ENCODE measurements at places on chromosomes 11 and 22.

DNA sequence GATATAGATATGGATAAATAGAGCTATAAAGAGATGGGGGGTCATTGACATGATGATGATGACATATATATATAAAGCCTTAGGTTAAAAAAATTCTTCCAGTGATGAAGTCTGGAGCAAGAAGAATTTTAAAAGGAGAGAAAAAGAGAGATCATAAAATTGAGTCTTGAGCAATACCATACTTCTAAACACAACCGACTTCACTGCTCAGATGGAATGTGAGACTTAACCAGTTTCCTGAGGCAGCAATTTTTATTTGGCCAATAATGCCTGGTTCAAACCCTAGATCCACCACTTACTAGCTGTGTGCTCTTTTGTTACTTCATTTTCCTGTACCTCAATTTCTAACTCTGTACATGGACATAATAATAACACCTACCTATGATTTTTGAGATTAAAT is 229.5 kb downstream of the TTC28 start:
- no peak for DNase-seq

DNA sequence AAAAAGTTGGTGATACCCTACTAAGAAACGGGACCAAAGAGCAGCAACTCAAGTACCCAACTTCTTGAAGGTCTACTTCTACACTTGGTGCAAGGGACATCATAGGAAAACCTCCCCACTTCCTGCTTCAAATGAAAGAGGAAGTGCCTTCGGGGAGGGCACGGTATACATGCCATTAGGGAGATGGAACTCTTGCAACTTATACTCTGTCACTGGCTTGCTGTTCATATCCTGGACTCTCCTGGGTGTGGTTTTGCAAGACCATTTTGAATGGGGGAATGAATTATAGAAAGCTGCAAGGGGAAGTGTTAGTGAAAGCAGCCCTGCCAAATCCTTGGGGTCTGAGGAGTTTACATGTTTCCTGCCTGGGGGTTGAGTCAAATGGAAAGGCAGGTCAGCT is 41.9 kb downstream of the CSNK2A3 start:
- no peak for DNase-seq

- DNase-seq = no peak
Measured at GRCh38 chr11:102522312-102523188, 8.0 kb downstream of the MMP7 start.

- no peak for DNase-seq
Measured at GRCh38 chr11:35147235-35147634, 8.3 kb downstream of the CD44 start.

GRCh38 chr11:120756931-120757330 is 245.4 kb downstream of the GRIK4 start:
- DNase-seq = no peak

DNA sequence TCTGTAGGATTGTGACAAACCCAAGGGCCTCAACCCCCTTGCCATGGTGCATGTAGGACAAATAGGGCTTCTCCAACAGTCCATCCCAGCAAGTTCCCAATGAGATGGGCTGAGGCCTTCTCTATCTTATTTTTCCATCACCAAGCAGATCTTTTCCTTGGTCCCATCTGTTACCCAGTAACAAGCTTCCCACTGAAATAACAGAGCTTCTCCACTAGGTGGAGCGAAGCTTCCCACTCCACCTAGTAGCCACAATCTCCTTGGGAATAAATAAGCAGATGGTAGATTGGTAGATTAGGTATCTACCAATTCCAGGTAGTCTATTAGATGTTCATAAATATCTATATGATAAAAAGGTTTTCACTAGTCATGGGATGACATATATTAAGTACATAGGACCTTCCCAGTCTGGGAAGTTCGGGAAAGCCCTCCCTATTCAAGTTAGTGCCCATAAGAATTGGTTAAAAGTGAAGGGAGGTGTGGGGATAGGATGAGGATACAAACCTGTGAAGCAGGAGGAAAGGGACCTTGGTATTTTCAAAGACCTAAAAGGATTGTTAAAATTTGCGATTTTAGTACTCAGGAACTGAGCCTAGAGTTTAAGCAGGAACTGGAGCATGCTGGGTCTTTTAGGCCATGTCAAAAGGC is 5.9 kb upstream of the OR52L1 start:
- peak; percentile 8 for DNase-seq

All from ACHN (cell line).